ENCODE measurements at places on chromosomes 1 and 21. TPM values are rescaled to one million over a fixed set of nuclear protein-coding genes. Genes with fewer than 3 reads are reported as not detected.

ZNF683 gene
- not detected for total RNA-seq

PCP4 gene
- total RNA-seq: 1.1 TPM

ADARB1 gene
- 22.9 TPM for total RNA-seq

DRAXIN gene
- total RNA-seq: 0.93 TPM

PRDM16 gene
- 10.2 TPM for total RNA-seq

ANKRD35 gene
- total RNA-seq: 3.1 TPM

CD58 gene
- total RNA-seq: 19.6 TPM

AVPR1B gene
- 0.53 TPM for total RNA-seq

PROK1 gene
- not detected for total RNA-seq

C1orf116 gene
- total RNA-seq: 13.3 TPM

TXNDC12 gene
- 21.4 TPM for total RNA-seq

CCDC27 gene
- not detected for total RNA-seq

HS2ST1 gene
- total RNA-seq: 24.5 TPM

CYP4A22 gene
- 0.47 TPM for total RNA-seq

B3GALT5 gene
- total RNA-seq: 1.9 TPM

KRTCAP2 gene
- 80.7 TPM for total RNA-seq

SHISAL2A gene
- 2.0 TPM for total RNA-seq

OLIG2 gene
- 0.06 TPM for total RNA-seq

PI4KB gene
- total RNA-seq: 54.5 TPM

C1QA gene
- 51.6 TPM for total RNA-seq

PAPPA2 gene
- total RNA-seq: 23.4 TPM

HCRTR1 gene
- 0.35 TPM for total RNA-seq
